ENCODE measurements at places on chromosomes 6 and 20. TPM values are rescaled to one million over a fixed set of nuclear protein-coding genes. Genes with fewer than 3 reads are reported as not detected.
A peak's percentile ranks its signal among the peaks of the same experiment; 100 is the strongest.

DNA sequence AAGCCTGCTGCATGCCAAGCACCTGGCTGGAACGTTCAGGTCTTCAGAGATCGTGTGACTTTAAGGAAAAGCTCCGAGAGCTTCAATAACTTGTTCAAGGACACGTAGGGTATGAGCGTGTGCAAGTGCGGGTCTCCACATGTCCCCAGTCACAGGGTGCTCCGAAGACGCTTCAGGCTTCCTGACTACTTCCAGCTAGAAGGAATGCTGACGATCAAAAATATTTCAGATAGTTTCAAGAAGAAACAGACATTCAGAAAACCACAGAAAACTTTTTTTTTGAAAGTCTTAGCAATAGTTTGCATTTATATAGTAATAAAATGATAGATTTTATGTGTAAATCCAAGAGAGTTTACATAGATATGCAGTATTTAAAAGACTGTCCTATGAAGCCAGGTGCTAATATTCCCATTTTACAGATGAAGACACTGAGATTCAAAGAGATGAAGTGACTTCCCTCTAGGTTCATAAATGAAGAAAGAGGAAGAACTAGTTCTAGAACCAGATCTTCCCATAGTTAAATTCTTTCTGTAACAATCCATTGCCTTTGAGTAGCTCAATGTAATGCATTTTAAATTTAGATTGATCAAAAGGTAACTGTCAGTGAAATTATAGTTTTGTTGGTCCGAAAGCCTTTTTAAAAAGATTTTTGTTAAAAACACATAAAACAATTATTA lies 247.6 kb downstream of the MYLK4 start:
- no peaks in the 10 kb centered on the region for H3K36me3 ChIP-seq
- no peaks in the 10 kb centered on the region for H3K27me3 ChIP-seq
- no peak for DNase-seq
- no peak overlapping the region for H3K4me3 ChIP-seq
- H3K27ac ChIP-seq, result no peak overlapping the region

GRCh38 chr6:152531659-152532058 lies 105.5 kb downstream of the SYNE1 start:
- no peak for DNase-seq
- no peaks in the 10 kb centered on the region for H3K36me3 ChIP-seq
- no peak overlapping the region for H3K27ac ChIP-seq
- H3K27me3 ChIP-seq, result no peaks in the 10 kb centered on the region

DNA sequence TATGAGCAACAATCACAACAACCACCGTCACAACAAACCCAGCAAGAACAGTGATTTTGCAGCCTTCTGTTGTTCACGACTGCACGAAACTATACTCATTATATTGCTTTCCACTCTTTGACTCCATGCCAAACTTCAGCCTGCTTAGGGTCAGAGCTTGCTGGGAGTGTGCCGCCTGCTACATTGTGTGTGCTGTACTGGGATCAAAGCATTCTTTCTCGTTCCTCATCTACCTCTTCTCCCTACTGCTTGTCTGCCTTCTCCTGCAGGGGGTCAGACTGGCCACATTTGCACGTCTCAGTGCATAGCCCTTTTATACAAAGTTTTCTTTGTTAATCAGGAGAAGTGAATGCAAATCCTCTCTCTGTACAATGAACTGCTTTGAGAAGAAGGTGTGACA lies 401.6 kb upstream of the CITED2 start:
- H3K4me1 ChIP-seq, result no peaks in the 10 kb centered on the region
- H3K4me3 ChIP-seq, result no peak overlapping the region
- H3K27ac ChIP-seq, result no peak overlapping the region
- H3K36me3 ChIP-seq, result no peaks in the 10 kb centered on the region

RWDD2A gene
- polyA plus RNA-seq, result 3.4 TPM

DNA sequence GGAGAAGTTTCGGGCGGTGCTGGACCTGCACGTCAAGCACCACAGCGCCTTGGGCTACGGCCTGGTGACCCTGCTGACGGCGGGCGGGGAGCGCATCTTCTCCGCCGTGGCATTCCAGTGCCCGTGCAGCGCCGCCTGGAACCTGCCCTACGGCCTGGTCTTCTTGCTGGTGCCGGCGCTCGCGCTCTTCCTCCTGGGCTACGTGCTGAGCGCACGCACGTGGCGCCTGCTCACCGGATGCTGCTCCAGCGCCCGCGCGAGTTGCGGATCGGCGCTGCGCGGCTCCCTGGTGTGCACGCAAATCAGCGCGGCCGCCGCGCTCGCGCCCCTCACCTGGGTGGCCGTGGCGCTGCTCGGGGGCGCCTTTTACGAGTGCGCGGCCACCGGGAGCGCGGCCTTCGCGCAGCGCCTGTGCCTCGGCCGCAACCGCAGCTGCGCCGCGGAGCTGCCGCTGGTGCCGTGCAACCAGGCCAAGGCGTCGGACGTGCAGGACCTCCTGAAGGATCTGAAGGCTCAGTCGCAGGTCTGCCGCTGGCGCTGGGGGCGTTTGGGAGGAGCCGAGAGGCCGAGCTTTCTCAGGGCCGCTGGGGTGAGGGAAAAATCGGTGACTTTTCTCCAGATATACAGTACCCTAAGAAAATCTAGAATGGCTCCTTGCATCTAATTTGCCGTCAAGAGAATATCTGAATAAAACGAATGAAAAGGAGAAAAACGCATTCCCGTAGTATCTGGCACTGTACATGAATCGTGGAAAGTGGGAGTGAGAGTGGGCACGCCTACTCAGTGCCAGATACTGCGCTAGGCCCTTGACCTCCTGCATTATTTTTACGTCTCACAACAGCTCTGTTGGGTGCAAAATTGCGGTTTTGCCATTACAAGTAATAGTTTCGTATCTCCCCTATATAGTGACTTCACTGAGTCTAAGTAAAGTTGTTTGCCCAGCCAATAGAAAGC lies 1.0 kb downstream of the CALHM6 start:
- H3K4me1 ChIP-seq, result peaks cover 7% of the 10 kb centered on the region
- no peak overlapping the region for H3K27ac ChIP-seq
- peak; percentile 77 for DNase-seq
- no peaks in the 10 kb centered on the region for H3K27me3 ChIP-seq
- no peaks in the 10 kb centered on the region for H3K36me3 ChIP-seq
- H3K4me3 ChIP-seq, result peak overlapping the region; percentile 39

GRCh38 chr20:9838378-9839295 lies at the start of gene PAK5:
Gene PAK5 (minus strand): TSS chr20:9839076. CDS start chr20:9644328, 194,748 bp downstream.
- no peaks in the 10 kb centered on the region for H3K4me1 ChIP-seq
- no peaks in the 10 kb centered on the region for H3K36me3 ChIP-seq
- H3K27ac ChIP-seq, result no peak within 1 kb of the TSS
- H3K27me3 ChIP-seq, result no peaks in the 10 kb centered on the region
- DNase-seq, result peak; percentile 94

- no peaks in the 10 kb centered on the region for H3K36me3 ChIP-seq
- H3K4me1 ChIP-seq, result no peaks in the 10 kb centered on the region
- no peak overlapping the region for H3K27ac ChIP-seq
Measured at GRCh38 chr6:13272131-13273046, 55.9 kb downstream of the TBC1D7 start.

PHACTR1 gene
- 0.12 TPM for polyA plus RNA-seq

Measured in SK-N-SH (cell line).